ENCODE measurements at places on chromosomes 5 and 9.

DNA sequence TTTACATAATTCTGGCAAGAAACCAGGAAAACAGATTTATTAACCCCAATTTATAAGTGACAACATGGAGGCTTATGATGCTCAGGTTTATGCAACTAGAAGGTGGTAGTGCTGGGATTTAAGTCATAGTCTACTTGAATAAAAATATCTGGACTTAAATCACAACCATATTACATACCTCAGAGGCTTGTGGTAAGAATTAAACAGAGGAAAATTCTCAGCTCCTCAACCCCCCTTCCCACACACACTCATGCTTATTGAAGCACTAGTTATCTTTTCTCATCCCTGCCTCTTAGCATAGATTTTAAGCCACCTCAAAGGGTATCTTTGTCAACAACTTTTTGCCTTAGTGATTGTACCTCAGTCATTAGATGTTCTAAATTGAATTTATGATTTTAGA, 731.0 kb downstream of the PRELID2 start:
- no peak for DNase-seq

DNA sequence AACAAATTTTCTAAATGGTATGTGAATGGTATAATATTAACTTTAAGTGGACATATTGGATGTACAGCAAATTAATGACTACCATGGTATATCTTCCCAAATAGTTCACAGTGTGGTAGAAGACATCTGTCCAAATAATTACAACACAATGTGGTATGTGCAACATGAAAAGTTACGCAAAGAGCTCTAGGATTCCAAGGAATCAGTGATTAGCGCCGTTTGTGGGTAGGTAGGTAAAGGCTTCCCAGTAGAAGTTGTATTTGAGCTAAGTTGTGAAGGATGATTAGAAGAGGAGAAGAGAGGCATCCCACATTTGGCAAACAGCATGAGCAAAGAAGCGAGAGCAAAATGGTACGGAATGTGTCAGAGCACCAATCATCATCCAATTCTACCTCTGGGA, 14.3 kb upstream of the KLF9 start:
- DNase-seq: no peak

DNA sequence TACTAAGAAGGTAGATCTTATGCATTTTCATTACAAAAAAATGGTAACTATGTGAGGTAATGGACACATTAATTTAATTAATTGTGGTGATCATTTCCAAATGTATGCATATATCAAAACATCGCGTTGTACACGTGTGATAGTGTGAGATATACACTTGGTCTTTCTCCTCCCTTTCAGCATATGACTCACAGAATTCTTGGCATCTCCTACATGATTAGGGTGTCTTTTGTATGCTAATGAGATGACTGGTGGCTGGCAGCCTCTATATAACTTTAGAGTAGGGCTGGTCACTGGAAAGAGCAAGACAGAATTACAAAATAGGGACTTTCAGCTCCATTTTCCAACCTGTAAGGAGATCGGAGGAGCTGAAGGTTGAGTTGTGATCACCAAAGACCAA, 1167.6 kb downstream of the CDH12 start:
- DNase-seq: no peak

- no peak for DNase-seq
These were observed 14.0 kb downstream of the ATP10B start for GRCh38 chr5:160837749-160838593.

GRCh38 chr5:149319174-149319573, 26.1 kb upstream of the GRPEL2 start:
- DNase-seq: no peak

GRCh38 chr5:125049721-125050702, 303.6 kb upstream of the ZNF608 start:
- no peak for DNase-seq
